ENCODE measurements at places on chromosomes 16 and 17. TPM values are rescaled to one million over a fixed set of nuclear protein-coding genes. Genes with fewer than 3 reads are reported as not detected.

DNA sequence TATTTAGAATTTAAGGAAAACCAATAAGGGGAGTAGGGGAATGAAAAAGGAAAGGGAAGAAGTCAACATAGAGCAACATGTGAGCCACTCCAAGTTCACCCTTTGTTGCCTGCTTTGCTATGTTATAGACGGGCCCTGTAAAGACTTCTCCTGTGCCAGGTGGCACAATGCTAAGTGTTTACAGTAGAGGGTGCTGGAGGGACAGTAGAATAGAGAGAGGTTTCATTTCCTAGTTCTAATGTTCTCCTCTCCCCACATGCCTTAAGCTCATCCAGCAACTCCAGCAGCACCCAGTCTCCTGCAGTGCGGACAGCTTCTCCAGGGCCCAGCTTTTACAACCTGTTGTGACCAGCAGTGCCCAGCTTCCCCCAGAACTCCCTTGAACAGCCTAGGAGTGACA is 468.0 kb downstream of the HS3ST3B1 start:
- DNase-seq, result no peak

The GRIN2A gene
- not detected for total RNA-seq

- no peak for DNase-seq
Observed at GRCh38 chr17:40479754-40480480, 21.5 kb downstream of the TNS4 start.

DNA sequence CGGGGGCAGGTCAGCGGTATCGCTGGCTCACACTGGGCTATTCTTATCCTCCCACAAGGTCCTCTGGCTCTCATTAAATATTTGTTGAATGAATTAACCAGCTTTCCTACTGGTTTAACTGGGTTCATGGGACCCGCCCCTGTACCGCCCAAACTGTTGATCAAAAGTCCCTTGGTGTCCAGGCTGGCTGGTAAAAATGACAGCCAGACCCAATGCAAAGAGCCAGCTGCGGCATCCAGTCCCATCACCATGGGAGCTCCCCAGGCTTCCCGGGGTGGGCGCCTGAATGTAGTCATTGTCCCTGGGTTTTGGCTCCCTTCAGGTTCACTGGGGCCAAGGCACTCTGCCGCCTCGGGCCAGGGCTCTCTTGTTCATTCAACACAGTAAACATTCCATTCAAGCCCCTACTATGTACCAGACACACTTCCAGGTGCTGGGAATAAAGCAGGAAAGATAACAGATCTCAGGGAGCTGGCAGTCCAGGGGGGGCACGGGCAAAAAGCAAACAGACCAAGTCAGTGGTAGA is 11.7 kb upstream of the ATP2C2 start:
- DNase-seq, result no peak

DNA sequence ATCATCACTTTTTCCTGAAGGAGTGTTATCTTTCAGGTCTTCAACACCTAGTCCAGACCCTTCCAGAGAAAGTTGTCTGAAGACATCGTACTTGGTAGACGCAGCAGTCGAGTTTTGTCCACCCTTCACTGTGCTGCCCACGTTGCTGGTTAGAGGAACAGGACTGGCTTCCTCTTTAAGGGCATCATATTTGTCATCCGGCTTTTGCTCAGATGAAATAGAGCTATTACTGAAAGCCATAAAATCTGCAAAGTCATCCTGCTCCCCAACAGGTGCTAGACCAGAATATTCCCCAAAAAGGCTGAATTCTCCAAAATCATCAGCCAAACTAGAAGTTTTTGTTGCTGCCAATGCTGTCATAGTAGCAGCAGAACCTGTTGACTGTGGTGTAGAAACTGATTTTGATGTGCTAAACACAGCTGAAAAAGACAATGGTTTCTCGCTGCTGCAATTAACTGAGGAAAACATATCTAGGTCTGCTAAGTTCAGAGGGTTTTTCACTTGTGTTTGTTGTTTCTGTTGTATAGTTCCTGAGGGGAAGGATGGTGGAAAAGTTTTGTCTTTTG is 55.7 kb downstream of the SYNRG start:
- DNase-seq, result no peak

GRCh38 chr17:76993651-76994050 is 125.4 kb downstream of the MGAT5B start:
- peak; percentile 50 for DNase-seq

GRCh38 chr16:48235058-48235555 is 9.0 kb upstream of the LONP2 start:
- DNase-seq, result no peak

The TP53TG3F gene
- total RNA-seq, result not detected

GRCh38 chr17:55163408-55163807 is 101.4 kb upstream of the HLF start:
- DNase-seq, result no peak

DNA sequence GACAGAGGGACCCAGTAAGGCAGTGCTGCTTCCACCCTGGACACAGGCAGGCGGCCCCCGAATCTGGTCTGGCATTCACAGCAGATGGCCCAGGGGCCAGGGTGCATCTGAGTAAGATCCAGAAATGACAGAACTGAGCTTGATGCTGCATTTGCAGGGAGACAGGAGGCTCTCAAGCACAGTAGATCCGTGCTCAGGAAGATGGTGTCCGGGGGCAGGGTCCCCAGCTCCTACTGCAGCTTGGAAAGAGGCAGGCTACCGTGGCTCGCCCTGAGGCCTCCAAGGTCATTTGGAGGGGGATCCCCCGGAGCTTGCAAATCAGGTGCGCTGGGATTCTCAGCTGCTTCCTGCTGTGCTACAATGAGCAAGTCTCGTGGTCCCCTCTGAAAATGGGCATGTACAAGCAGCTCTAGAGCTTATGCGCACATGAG is 2.2 kb downstream of the C16orf95 start:
- no peak for DNase-seq

DNA sequence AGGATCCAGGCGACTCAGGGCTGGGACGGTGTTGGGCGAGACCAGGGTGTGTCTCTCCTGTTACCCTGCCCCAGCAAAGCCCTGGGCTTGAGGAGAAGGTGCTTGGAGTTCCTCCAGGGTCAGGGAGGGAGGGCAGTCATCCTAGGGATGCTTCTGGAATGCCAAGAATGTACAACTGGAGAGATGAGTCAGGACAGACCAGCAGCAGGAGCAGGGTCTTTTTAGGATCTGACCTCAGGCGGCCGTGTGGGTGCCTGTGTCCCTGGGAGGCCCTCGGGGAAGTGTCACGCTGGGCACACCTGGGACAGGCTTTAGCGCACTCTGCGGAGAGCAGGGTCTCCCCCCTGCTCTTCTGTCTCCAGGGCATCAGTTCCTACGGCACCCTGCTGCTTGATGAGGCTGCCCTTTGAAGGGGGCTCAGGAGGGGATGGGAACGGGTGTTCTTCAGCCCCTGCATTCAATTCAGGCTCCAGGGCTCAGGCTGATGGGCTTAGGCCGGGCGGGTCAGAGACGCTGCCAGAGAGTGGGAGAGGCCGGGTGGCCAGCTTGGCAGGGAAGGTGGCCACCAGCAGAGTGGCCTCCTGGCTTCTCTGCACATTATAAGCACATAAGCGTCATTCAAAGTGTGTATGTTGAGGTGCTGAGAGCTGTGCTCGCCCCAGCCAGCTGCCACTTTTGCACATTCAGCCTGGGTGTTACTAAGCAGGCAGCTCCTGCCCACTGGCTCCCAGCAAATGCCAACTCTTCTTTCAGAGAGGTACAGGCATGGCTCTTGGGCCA is 8.4 kb upstream of the MTSS2 start:
- no peak for DNase-seq

The CDT1 gene
- 119 TPM for total RNA-seq

The DNAH3 gene
- total RNA-seq, result not detected

The ENO3 gene
- 44.9 TPM for total RNA-seq

DNA sequence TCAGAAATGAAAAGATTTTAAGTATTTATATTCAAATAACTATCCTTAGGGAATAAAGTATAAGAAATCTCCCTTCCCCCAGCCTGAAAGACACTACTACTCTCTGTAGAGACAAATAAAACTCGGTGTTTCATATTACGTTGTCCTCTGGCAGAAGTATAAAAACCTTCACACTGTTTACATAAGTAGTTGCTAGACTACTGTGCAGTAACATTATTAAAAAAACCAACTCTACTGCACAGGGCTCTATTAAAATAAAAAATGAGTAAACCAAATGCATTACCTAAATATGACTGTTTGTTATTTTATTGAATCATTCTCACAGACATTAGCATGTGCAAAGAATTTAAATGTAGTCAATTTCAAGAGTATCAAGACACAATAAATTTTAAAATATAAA is 67.4 kb downstream of the MED13 start:
- no peak for DNase-seq

The WNT9B gene
- total RNA-seq, result not detected

GRCh38 chr17:74631468-74632450 is 8.2 kb upstream of the CD300E start:
- no peak for DNase-seq

DNA sequence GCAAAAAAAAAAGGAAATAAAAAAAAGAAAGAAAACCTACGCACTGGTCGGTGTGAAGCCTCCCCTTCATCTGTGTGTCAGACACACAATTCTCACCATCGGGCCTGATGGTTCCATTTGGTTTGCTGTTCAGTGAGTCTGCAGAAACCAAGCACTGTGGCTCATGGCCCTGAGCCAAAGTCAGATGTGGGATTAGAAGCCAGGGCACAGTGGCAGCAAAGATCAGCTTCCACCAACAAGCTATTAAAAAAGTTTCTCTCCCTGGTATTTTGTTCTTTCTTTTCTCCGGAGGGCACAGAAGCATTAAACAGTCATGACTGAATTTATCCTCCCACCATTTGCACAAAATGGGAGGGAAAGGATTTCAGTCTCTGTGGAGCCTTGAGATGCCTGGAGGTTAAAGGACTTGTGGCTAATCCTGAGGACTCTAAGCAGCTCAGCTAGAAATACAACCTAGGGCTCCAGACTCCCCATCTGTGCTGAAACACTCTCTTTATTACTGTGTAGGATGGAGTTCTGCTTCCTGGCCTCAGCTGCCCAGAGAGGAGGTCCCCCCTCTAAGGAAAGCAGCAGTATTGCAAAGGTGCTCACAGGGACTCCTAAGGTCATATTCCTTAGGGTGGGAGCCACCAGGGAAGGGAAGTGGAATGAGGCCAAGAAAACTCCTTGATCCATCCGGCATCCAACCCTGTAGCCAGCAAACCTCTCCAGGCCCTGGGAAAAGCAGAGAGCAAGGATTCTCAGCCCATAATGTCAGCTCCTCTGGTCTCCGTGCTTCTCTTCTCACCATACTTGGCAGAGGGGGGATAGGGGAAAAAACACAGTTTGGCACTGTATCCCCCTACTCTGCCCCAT is 28.2 kb downstream of the SLC39A11 start:
- no peak for DNase-seq

DNA sequence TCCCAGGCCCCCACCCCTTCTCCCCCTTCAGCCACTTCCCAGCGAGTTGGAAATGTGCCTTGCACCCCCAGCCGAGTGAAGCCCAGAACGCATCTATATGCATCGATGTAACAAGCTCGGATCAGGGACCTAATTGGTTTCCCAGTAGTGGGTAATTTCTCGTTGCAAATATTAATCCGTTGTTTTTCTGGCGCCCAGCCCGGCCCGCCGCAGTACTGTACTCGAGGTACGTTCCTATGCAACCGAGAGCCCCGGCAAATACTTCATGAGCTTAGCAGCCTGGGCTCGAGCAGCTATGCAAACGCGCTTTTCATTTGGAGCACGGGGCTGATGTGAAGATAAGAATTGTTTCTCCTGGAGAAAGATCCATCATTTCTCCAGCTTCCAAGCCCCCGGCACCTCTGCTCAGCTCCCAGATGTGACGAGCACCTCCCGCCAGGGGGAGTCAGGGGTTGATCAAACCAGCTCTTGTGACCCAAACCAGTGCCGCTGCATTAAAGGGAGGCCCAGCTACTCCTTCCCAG is 229.8 kb downstream of the KATNIP start:
- no peak for DNase-seq

The SMARCD2 gene
- total RNA-seq, result 133 TPM

- DNase-seq, result no peak
Observed at GRCh38 chr17:81151278-81151677, 14.0 kb upstream of the PVALEF start.

The RIPOR1 gene
- total RNA-seq, result 12.8 TPM

The MFAP4 gene
- total RNA-seq, result not detected

DNA sequence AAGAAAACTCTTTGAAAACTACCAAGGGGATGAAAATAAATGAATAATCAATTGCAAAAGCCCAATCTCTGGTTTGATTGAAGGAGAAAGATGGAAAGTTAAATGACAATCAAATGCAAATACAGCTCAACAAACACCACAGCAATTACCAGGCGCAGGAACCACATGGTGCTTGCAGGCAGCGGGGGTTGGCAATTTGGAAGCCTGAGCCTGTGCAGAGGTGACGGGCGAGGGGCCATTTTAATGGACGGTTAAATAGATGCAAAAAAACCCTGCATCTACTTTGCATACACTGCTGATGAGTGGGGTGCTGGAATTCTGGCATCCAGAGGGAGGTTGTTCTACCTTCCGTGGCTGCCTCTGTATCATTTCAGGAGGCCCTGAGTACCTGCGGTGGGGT is 4.8 kb upstream of the SEZ6 start:
- no peak for DNase-seq

GRCh38 chr17:60311936-60312335 is 80.0 kb downstream of the USP32 start:
- DNase-seq, result no peak

DNA sequence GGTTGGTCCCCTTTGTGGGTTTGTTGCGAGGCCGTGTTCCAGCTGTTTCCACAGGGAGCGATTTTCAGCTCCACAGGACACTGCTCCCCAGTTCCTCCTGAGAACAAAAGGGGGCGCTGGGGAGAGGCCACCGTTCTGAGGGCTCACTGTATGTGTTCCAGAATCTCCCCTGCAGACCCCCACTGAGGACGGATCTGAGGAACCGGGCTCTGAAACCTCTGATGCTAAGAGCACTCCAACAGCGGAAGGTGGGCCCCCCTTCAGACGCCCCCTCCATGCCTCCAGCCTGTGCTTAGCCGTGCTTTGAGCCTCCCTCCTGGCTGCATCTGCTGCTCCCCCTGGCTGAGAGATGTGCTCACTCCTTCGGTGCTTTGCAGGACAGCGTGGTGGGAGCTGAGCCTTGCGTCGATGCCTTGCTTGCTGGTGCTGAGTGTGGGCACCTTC is 27.3 kb upstream of the STH start:
- DNase-seq, result no peak

- peak; percentile 74 for DNase-seq
Observed at GRCh38 chr17:7177191-7177953, 1.8 kb downstream of the ASGR1 start.

All from activated CD4-positive, alpha-beta T cell treated with anti-CD3 and anti-CD28 coated beads, Interleukin-2, amount 10 ng/mL, durations not matched to agents 7 days and 5 days (primary cell).